Upper lobe of left lung (tissue), 6 donors: ENCODE measurements at places on chromosomes 12 and 14. TPM values are rescaled to one million over a fixed set of nuclear protein-coding genes. Genes with fewer than 3 reads are reported as not detected.

KERA gene
- total RNA-seq = not detected

DEGS2 gene
- 6.5 TPM for total RNA-seq

C1QL4 gene
- not detected for total RNA-seq

CLEC4D gene
- total RNA-seq = not detected

CCDC196 gene
- not detected for total RNA-seq

KCNK10 gene
- not detected for total RNA-seq

LRRC43 gene
- total RNA-seq = 0.72 TPM

POLE gene
- total RNA-seq = 26.2 TPM

PSMB5 gene
- total RNA-seq = 83.4 TPM
